ENCODE measurements at places on chromosomes 7 and 10. TPM values are rescaled to one million over a fixed set of nuclear protein-coding genes. Genes with fewer than 3 reads are reported as not detected.
A peak's percentile ranks its signal among the peaks of the same experiment; 100 is the strongest.

DNA sequence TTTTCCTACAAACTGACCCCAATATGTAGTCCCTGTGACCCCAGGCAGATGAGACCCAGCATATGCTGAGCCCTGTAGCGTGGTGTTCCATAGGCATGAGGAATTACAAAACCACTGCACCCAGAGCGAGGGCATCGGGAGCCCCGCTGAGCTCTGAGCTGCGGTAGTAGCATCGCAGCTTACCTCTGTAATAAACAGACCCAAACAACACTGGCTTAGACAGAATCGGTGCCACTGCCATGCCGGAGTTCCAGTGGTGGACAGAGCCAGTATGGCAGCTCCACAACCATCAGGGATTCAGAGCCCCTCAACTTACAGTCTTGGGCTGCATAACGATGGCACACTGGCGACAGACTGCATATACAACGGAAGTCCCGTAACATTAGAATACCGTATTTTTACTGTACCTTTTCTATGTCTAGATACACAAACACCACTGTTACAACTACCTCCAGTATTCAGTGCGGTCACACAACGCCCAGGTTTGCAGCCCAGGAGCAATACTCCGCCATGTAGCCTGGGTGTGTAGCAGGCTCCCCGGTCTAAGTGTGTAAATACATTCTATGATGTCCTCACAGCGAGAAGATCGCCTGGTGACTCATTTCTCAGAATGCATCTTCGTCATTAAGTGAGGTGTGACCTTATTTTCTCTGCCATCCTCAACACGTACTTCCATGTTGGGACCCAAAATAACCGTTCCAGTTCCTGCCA lies 68.8 kb downstream of the PROSER2 start:
- DNase-seq, result no peak

LIPJ gene
- polyA plus RNA-seq, result not detected

DNA sequence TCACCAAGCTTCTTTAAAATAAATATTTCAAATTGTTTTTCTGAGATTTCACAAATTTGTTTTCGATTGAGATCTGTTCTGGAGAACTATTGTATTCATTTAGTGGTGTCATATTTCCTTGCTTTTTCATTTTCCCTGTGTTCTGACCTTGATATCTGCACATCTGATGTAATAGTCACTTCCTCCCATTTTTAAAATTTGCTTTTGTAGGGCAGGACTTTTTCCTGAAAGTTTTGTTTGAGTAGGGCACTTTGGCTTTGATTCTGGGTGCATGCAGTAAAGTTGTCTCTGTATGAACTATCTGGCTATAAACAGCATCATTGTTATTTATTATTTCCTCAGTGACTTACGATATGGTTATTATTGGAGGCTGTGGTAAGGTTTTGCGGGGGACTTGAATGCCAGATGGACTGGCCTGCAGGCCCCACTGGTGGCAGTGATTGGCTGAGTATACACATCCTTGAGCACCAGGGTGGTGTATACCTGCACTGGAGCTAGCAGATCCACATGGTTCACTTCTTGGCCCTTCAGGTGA lies 83.6 kb downstream of the CSTF2T start:
- DNase-seq, result no peak

GRCh38 chr10:59562126-59562525 lies 147.5 kb downstream of the SLC16A9 start:
- DNase-seq, result no peak

DNA sequence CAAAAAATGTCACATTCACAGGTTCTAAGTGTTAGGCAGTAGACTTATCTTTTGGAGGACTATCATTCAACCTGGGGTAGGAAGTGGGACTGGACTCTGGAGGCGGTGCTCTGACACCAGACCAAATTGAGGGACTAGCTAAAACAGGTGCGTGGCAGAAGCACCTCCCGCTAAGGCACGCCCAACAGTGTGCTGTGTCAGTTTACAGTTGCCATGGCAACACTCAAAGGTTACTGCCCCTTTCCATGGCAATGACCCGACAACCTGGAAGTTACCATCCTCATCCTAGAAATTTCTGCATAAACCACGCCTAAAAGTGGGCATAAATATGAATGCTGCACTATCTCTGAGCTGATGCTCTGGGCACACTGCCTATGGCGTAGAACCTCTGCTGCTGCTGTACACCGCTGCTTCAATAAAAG lies 14.0 kb upstream of the BLNK start:
- DNase-seq, result peak; percentile 88

DNA sequence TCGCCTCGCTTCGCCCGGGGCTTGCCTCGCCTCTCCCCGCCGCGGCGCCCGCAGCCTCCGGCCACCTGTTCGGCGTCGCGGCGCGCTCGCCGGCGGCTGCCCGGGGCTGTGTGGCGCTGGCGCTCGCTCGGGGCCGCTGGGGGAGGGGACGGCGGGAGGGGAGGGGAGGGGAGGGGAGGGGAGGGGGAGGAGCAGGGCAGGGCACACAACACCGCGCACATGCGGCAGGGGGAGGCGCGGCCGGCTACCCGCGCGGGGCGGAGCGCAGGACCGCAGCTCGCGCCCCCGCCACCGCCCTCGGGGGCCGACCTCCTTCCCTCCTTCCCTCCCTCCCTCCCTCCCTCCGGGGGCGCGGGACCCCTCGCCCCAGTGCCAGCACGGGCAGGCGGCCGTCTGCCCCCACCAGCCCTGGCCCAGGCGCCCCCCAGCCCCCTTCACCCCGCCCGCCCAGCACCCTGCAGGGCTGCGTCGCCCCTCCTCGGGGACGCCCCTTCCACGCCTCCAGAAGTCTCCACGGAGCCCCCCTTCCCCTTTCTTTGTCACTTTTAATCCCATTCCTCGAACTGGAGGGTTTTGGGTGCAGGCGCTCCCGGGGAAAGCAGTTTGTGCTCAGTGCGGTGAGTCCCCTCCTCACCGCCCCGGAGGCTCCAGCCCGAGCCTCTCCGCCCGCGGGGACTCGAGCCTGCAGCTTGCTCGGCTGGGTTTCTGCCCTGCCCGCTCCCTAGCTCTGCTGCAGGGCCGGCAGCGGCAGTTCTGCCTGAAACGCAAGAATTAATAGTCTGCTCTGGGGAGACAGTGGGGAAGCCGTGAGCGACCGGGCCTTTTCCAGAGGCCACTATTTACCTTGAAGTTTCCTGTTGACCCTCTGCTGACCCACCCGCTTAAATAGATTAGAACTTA lies at the start of gene PARD3:
Gene PARD3, minus strand, starts transcription at position 112 of the 900 bp plus-strand sequence. CDS start 301 bp downstream, outside the sequence.
- DNase-seq, result peak; percentile 81

DNA sequence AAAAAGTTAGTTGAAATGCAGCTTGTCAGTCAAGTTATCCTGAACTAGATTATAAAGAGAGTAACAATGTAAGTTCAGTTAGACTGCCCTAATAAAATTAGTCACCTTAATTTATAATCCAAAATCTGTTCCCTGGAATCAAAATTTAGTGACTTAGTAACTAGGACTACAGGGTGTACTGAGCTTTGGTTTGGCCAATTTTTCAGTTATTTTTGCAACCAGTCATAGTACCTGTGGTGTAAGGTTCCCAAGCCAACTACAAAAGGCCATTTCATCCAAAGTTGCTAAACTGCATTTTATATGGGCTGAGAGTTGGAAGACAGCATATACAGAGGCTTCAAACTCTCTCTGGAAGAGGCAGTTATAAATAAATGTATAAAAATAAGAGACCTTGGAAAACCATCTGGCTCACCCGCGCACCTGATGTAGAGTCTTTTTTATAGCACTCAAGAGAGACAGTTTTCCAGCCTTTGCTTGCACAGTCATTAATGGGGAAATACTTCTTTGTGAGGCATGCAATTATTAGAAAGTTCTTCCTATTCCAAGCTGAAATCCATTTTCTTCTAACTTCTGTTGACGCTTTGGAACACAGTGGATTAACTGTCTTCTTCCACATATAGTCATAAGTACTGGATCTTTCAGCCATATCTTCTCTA lies 59.2 kb downstream of the PUS7 start:
- no peak for DNase-seq
